Lung microvascular endothelial cell (primary cell): ENCODE measurements at places on chromosomes 3 and 15. TPM values are rescaled to one million over a fixed set of nuclear protein-coding genes. Genes with fewer than 3 reads are reported as not detected.

GPR171 gene
- not detected in 2 replicates for total RNA-seq

MAP1A gene
- total RNA-seq = 0.20 and 0.44 TPM in 2 replicates

IL17RB gene
- total RNA-seq = not detected in 2 replicates

CD86 gene
- total RNA-seq = not detected in 2 replicates

SLC2A2 gene
- not detected in 2 replicates for total RNA-seq

ZNF860 gene
- total RNA-seq = 0.40 and 1.1 TPM in 2 replicates
